ENCODE measurements at places on chromosomes 12 and 14.

- DNase-seq, result no peak
These were observed 13.2 kb downstream of the RTRAF start for GRCh38 chr14:52002542-52002941.

- DNase-seq, result no peak
These were observed 34.2 kb downstream of the TRAF3 start for GRCh38 chr14:102811254-102811963.

DNA sequence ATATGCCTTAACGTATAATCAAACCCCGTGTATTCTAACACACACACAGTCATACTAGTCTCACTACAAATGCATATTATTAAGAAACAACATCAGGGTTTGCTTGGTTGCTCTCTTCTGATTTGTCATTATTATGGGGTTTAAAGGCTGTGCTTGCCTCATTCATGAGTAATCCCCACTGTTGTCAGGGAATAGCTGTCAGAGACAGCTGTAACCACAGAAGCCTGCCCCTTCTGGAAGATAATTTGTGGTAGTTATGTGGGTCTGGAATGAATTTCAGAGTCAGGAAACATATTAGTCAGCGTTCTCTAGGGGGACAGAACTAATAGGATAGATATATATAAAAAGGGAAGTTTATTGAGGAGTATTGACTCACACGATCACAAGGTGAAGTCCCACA lies 456.9 kb upstream of the TMEM132C start:
- DNase-seq, result peak; percentile 90

- DNase-seq, result no peak
These were observed 53.1 kb downstream of the BRMS1L start for GRCh38 chr14:35879151-35879648.

GRCh38 chr14:95496111-95496681 lies 20.3 kb downstream of the SYNE3 start:
- DNase-seq, result no peak
